ENCODE measurements at places on chromosomes 13 and 19.

DNA sequence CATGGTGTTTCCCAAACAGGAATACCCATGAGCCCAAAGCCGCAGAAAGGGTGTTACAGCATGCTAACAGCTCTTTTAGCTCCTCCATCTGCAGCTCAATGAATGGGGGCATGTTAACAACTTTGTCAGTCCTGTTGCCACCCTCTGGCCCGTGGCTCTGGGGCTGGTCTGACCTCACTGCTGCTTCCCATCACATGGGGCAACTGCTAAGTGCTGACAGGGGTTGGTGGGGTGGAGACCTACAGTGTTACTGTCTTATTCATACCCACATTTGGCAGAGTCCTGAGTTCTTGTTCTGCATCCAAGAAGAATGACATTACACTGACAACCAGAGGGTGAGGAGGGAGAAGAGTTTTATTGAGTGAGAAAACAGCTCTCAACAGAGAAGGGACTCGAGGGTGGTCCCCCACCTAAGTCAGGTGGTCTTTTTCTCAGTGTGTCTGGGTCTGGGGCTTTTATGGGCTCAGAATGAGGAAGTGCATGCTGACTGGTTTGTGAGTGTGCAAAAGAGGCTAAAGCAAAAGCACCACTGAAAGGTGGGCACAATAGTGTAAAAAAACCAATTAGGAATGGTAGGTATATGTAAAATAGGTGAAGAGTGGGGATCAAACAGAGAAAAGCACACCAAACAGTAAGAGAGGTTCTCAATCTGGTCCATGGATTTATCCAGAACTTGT lies 1952.0 kb upstream of the PCDH20 start:
- DNase-seq: no peak

GRCh38 chr13:99421758-99422585 lies 79.3 kb upstream of the TM9SF2 start:
- DNase-seq: no peak

DNA sequence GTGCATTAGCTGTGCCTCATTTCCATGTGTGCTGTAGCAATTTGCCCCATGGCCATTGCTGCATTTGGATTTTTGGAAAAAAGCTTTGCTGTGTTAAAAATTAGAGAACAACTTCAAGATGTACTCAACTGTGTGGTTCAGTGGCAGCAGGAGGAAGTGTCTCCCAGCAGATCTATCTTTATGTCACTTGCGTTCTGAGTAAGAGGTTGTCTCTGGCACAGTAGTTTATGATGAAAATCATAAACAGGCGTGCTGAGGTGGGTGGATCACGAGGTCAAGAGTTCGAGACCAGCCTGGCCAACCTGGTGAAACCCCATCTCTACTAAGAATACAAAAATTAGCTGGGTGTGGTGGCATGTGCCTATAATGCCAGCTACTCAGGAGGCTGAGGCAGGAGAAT lies 29.0 kb upstream of the RNF17 start:
- no peak for DNase-seq

- no peak for DNase-seq
These were observed 176.5 kb upstream of the NBEA start for GRCh38 chr13:34765446-34766180.

DNA sequence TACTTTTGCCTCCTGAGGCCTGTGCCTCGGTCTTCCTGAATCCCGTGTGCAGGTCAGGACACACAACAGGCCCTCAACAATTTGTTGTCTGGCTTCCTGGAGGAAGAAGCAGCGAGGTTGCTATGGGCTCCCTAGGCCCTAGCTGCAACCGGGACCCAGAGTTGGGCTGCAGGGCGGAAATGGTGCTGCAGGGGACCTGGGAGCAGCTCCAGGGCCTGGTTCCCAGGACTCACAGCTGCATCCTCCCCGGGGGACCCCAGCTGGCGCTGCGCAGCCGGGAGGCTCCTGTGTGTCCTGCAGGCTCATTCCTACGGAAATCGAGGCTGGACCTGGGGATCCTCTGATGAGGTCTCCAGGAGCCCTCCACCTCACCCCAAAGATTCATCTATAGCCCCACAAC lies 999 bp upstream of the TNFAIP8L1 start:
- no peak for DNase-seq

- DNase-seq: no peak
These were observed 52.7 kb upstream of the MCF2L start for GRCh38 chr13:112916296-112916695.

DNA sequence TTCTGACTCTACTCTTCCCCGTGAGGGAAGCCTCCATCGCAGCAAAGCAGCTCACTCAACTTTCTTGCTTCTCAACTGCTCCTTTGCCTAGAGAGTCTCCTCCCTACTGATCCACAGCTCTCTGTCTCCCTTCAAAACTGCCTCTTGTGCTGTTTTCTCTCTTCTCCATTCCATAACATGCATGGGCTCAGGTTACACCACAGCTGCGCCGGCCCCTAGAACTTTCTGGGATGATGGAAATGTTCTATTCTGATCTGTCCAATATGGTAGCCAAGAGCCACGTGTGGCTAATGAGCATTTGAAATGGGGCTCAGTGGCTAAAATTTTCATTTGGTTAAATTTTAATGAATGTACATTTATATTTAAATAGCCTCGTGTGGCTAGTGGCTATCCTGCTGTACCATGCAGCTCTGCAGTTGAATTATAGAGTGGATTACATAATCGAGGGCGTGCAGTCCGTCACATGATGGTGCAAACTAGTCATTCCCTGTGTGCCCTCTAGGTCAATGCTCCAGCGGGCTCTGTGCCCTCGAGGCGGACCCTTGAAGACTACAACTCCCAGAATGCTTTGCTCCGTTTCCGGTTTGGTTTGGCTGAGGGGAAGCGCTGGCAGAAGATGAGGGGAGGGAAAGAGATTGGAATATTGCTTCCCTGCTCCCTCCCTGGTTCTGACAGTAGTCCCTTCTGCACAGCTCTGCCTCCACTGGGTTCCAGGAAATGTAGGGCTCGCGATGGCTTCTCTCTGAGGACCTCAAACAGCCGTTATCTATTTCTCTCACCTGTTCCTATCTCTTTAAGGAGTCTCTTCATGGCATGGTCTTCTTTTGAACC lies 109.8 kb downstream of the CACNA1A start:
- peak; percentile 9 for DNase-seq

GRCh38 chr19:16520986-16521624 lies 21.1 kb downstream of the CHERP start:
- DNase-seq: no peak

DNA sequence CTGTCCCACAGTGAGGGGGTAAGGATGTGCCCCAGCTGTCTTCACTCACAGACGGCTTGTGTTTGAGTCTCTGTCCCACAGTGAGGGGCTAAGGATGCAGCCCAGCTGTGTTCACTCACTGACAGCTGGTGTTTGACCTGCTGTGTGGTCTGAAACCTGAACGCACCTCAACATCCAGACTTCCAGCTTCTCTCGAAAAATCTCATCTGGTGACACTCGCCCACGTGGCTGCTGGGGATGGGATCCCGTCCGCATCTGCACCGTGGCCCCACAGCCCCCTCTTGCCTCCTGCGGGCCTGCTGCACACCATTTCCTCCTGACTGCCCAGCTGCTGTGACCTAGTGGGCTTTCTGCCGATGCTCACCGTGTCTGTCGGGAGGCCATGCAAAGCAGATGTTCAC lies 27.3 kb downstream of the CHAF1A start:
- DNase-seq: no peak

- no peak for DNase-seq
These were observed 15.4 kb downstream of the COMP start for GRCh38 chr19:18775586-18776287.

GRCh38 chr19:12792051-12792852 lies 966 bp downstream of the JUNB start:
- DNase-seq: no peak

GRCh38 chr13:112346173-112346898 lies 29.8 kb upstream of the SPACA7 start:
- DNase-seq: no peak

DNA sequence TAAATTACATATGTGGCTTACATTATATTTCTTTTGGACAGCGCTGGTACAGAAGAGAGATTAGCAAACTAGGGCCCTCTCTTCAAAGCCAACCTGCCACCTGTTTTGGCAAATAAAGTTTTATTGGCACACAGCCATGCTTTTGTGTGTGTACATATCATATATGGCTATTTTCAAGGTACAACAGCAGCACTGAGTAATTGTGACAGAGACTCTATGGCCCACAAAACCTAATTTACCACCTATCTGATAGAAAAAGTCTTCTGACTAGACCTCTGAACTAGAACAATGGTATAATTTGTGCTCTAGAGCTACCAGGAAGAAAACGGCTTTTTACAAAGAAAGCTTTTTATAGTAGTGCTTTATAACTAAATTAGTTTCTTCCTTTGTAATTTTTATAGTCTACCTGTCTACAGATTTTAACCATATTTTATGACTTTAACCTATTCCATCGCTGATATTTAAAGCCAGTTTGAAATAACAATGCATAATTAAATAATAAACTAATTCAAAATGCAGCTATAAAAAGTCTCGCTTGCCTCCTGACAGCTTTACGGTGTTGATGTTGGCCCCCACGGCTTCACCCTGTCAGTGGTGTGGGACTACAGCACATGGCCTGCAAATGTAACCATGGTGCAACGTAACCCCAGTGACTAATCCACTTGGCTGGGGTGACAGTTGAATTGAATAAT lies 17.7 kb upstream of the DPY19L3 start:
- DNase-seq: peak; percentile 49

GRCh38 chr13:74115133-74115532 lies 19.1 kb downstream of the KLF12 start:
- DNase-seq: peak; percentile 53

GRCh38 chr19:9793071-9793591 lies 24.6 kb upstream of the ZNF846 start:
- DNase-seq: no peak

GRCh38 chr13:72530471-72530870 lies 197.0 kb downstream of the MZT1 start:
- peak; percentile 47 for DNase-seq

- DNase-seq: no peak
These were observed 459 bp downstream of the PCDH20 start for GRCh38 chr13:61415058-61415721.

GRCh38 chr19:1000095-1000494 lies at the start of gene GRIN3B:
TSS of gene GRIN3B (plus strand) at chr19:1000419. CDS start at chr19:1000438, 19 bp downstream.
- DNase-seq: no peak

- DNase-seq: no peak
These were observed 1.3 kb downstream of the TSKS start for GRCh38 chr19:49761625-49762311.

DNA sequence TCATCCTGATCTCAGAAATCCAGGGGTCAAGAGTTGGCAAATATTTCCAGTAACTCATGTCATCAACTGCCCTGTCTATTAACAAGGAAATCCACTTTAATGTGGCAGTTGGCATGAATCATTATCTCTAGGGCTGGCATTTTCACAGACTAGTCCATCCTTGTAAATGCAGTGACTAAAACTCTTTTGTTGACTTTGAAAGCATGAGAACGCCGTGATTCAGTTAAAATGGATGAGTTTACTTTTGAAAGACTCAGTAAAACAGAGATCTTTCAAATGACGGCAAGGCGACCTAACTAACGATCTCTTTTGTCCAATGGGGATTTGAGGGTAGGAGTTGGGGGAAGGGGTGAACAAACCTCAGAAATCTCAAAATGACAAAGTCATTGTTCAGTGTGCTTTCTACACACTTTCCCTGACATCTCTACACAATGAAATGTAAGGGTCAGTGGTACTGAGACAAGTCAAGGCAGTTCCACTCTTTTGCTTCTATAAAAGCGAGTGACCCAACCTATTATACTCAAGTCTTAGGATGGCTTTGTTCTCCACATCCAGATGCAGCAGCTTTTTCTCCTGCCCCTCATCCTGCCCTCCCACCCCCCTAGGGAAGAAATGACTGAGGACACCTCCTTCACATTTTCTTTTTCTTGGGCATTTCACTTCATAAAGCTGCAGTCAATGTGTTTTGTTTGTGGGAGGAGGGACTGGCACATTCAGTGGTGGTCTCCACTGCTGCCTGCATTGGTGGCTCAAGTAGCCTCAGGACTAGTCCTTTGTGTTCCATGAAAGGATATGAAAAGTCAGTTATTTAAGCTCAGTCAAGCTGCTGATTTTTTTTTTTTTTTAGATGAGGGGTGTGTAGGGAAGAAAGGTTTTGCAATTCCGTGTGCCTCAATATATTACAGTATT lies 200.5 kb downstream of the ABCC4 start:
- no peak for DNase-seq

DNA sequence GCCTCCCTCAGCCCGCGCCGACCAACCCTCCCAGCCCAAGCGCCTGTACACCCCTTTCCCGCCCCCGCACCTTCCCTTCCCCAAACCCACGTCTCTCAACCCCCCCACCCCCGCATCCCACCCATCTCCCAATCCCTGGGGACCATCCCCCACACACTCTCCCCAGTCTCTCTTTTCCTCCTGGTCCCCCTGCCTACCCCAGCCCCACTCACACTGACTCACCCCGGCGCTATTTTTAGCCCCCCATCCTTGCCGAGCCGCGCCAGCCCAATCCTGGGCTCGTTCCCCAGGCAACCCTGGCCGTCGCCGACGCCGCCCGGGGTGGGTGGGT lies 11.7 kb downstream of the CIC start:
- no peak for DNase-seq

DNA sequence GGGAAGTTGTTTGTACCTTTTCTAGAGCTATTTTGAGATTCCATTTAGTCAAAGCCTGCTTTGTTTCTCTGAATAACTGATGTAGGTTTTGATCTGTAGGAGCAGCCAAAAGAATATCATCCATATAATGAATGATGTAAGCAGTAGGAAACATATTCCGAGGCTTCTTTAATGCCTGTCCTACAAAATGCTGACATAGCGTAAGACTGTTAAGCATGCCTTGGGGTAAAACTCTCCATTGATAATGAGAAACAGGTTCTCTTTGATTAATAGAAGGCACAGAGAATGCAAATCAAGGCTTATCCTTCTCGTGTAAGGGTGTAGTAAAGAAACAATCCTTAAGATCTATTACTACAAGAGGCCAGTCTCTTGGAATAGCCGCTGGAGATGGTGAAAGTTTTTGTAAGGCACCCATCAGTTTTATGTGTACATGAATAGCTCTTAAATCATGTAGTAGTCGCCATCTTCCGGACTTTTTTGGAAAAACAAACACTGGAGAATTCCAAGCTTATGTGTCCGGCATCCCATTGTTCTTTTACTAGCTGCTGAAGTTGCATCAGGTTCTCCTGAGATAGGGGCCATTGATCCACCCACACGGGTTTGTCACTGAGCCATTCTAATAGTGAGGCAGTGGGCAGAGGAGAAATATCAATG lies 13.5 kb downstream of the FPR3 start:
- no peak for DNase-seq

DNA sequence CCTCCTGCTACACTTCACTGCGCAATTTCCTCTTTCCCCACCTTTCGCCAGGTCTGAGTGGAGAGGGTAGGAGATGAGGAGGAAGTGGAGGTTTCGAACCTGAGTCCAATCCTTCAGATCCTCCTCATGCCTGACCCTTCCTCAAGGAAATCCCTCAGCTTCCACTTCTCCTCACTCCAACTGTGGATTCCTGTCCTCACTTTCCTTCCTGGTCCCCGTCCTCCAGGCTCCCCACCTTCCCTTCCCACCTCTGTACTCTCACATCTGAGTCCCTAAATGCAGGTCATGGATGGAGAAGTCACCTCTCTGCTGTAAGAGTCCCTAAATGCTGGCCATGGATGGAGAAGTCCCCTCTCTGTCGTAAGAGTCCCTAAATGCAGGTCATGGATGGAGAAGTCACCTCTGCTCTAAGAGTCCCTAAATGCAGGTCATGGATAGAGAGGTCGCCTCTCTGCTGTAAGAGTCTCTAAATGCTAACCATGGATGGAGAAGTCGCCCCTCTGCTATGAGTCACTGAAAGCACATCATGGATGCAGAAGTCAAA lies 3.1 kb downstream of the TMEM86B start:
- DNase-seq: no peak

All from fibroblast of skin of left quadriceps (primary cell).